ENCODE measurements at places on chromosomes 2 and 18.

DNA sequence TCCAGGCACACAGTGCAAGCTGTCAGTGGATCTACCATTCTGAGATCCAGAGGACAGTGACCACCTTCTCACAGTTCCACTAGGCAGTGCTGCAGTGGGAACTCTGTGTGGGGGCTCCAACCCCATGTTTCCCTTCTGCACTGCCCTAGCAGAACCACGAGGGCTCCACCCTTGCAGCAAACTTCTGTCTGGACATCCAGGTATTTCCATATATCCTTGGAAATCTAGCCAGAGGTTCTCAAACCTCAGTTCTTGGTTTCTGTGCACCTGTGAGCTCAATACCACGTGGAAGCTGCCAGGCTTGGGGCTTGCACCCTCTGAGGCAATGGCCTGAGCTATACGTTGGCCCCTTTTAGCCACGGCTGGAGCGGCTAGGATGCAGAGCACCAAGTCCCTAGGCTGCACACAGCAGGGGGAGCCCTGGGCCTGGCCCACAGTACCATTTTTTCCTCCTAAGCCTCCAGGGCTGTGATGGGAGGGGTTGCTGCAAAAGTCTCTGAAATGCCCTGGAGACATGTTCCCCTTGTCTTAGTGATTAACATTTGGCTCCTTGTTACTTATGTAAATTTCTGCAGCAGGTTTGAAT, 77.5 kb downstream of the MAP4K3 start:
- DNase-seq = no peak

DNA sequence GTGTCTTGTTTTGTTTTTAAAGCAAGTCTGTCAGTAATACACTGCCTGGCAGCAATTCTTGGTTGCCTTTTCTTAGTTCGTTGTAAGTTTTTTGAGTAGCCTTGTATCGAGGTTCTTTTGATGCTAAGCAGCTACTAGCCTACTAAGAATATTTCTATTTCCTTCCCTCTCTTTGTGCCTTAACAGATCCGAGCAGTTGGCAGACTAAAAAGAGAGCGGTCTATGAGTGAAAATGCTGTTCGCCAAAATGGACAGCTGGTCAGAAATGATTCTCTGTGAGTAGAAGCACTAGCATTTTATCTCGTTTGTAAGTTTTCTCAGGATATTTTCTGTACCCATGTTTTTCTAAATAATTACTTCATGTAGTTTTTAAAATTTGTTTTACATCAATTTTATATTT, 15.1 kb downstream of the MFF start:
- no peak for DNase-seq

- no peak for DNase-seq
These were observed 106.4 kb upstream of the RBBP8 start for GRCh38 chr18:22826726-22827125.

DNA sequence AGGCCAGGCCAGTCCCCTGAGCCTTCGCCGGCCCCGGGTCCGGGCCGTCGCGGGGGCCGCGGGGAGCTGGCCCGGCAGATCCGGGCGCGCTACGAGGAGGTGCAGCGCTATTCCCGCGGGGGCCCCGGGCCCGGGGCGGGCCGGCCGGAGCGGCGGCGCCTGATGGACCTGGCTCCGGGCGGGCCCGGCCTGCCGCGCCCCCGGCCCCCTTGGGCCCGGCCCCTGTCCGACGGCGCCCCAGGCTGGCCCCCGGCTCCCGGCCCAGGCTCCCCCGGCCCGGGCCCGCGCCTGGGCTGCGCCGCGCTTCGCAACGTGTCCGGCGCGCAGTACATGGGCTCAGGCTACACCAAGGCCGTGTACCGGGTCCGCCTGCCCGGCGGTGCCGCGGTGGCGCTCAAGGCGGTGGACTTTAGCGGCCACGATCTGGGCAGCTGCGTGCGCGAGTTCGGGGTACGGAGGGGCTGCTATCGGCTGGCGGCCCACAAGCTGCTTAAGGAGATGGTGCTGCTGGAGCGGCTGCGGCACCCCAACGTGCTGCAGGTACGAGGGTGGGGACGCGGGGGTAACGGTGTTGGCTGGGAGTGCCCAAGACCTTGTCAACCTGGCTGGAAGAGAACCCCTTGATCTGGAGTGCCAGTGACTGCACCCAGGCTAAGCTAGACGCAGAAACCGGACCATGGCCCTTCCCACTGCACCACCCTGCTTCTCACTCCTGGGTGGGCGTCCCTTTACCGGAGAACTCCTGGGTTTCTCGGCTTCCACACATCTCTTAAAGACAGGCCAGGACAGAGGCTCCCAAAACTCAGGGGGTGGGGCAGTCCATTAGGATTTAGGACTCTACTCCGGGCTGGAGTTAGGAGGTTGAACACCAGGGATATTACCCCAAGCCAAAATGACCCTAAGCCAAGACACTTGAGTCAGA, 739 bp downstream of the PKDCC start:
- no peak for DNase-seq

DNA sequence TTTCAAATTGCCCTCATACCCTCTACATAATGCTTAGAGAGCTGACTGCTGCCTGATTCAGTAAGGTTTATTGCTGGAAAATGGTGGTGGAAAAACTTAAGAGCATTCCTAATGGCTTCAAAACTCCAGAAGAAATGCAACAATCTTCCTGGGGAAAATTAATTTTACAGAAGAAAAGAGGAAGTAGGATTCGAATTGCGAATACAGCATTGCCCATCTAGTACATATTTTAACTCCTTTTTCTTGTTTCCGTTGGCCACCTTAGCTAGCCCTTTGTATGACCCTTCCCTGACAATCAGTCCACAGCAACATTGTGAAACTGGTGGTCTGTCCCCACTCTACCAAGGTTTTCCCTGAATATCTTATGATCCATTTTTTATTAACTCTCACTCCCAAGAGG, 224.7 kb downstream of the MTX2 start:
- DNase-seq = no peak

- no peak for DNase-seq
These were observed 7.1 kb downstream of the ACVR1 start for GRCh38 chr2:157868993-157869392.

DNA sequence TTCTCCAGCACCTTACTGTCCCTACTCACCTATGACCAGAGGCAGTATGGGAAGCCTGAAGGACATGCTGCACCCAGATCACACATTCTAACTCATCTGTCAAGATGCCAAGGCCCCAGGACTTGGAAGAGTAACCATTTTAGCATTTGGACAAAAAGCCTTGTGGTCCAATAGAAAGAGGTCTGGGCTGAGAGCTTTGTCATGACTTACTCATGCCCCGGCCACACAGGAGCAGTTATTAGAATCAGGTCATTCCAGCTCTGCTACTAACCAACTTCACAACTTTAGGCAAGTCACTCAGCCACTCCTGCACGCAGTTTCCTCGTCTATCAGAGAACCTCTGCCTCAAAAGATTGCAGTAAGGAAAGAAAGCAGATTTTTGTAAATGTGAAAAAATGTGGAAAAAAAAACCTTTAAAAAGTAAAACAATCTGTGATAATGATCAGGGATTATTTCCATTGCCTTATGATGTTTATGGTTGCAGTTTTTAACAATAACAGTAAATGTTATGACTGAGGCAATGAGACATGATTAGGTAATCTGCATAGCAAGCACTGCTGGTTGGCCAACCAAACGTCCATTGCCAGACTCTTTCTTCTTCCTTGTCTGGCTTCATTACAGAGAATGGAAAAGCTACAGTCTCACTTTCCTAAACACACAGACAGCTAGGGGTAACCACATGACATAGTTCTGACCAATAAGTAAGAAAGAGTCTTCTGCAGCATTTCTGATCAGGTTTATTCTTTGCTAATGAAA, 255.4 kb upstream of the CHAC2 start:
- DNase-seq = no peak

DNA sequence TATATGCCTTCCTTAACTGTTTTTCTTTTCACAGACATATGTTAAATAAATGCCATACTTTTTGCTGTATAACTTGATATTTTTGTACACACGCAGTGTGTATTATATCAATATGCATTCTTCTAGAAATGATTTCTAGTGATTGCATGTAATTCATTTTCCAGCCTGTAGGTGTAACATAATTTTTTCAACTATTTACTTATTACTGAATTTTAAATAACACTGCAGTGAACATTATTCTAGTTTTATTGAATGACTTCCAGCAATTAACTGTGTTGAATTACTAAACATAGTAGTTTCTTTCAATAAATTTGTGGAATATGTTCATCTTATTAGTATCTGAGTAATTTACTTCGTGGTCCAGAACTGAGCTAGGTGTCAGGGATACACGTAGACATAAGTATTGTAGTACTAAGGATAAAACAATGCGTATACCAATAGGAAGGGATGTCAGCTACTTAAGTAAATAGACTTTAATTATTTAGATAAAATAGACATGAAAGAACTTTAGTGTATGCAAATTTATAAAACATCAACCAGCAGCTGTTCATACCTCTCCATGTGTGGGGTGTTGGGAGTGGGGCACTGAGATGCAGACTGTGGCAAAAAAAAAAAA, 28.0 kb downstream of the TANC1 start:
- no peak for DNase-seq

GRCh38 chr2:24301599-24301998, 58.7 kb downstream of the ITSN2 start:
- DNase-seq = no peak

DNA sequence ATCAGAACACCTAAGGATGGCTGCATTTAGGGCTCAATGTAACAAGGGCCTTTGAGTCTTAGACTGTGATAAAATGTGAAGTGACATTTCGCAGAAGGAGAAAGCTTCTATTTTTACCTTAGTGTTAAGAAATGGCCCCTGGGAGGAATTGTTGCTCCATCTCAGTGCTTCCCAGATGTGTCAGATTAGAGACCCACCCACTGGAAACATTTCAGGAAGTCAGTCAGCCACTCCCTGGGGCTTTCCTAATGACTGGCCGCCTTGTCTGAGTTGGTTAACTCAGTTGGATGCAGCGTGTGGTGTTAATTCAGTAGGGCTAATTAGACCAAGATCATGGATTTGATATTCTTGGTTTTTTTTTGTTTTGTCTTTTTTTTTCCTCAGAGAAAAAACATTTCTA, 355.9 kb downstream of the PIK3C3 start:
- no peak for DNase-seq

GRCh38 chr18:25516747-25517498, 165.0 kb upstream of the ZNF521 start:
- DNase-seq = no peak

- DNase-seq = no peak
These were observed 3.9 kb downstream of the DUSP28 start for GRCh38 chr2:240563951-240564560.

DNA sequence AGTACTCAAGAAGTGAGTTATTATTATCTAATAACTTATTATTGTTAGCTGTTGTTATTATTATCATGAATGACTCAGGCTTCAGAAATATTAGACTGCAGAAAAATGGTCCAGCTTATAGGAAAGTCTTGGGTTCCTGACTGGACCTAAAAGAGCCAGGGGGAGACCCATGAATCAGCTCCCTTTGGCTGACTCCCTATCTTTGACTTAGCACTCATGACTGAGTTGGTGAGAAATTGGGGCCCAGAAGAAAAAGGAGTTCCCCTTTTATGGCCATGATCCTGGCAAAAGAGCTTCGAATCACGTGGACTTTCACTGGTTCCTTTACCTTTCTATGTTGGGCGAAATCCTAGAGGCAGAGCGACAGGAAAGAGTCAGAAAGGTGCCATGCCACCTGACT, 145.8 kb downstream of the MYO3B start:
- DNase-seq = no peak

DNA sequence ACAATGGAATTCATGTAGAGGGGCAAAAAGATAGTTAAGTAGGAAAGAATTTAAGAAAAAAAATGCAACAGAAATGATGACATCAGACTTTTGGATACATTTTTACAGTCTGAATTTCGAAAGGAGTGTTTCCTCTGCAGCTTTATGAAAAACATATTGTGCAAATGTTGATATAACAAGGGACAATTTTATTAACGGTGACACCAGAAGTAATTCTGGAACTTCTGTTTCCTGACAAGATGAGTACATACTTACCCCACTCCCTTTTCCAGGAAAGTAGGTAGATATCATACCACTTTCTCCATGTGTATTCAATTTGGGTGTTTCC, 369.6 kb downstream of the FBXO15 start:
- no peak for DNase-seq

DNA sequence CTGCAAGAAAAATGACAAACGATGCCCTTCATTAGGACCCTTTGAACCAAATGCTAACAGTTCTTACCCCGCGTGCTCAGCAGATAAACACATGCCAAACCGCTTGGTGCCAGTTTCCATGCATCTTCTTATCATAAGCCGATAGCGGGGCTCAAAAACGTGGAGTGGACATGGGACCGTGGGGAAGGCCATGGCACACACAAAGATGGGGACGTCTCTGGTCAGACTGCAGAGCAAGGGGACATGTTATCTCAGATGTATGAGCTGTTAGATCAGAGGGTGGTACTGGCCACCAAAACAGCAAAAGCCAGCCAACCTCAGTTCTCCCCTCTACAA, 28.2 kb downstream of the LONRF2 start:
- DNase-seq = no peak

GRCh38 chr2:85308201-85308600, 19.6 kb downstream of the TGOLN2 start:
- no peak for DNase-seq

DNA sequence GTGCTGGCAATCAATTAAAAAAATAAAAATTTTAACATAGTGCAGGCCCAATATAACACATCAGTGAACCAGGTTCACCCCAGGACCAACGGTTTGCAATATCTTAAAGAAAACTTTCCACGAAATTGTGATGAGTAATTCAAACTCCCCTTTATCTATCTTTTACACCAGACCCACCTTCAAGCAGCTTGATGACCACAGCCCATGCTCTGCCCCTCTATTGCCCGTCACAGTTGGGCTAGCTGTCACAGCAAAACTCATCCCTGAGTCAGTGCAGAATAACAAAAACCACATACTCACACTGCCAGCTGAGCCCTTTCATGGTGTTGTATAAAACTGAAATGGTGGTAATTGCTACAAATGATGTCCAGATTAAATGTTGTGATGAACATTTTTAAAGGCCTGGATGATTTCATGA, 112.5 kb upstream of the CREB1 start:
- DNase-seq = peak; percentile 7

GRCh38 chr2:73070643-73071359, 711 bp downstream of the SFXN5 start:
- DNase-seq = peak; percentile 33

DNA sequence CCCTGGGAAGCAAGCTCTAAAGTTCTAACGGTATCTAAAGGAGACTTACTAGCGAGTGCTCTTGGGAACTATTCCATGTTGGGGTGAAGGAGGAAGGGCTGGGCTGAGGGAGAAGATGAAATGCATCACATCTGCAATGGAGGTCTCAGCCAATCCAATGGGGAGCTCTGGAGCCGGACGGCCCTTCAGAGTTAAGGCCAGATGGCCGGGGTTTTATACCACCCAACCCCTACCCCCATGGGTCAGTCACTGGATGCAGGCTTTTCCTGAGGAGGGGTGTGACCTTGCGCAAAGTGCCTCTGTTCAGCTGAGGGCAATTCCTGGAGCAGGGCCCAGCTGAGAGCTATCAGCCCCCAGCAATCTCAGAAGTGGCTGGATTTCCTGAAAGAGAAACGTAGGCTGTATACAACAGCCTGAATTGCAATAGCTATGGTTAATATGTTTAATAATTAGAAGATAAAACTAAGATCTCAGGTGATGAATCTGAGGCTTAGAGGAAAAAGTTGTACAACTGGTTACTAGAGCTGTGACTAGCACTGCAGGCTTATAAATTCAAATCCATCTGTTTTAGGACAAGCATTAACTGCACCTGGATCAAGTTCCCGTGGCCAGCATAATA, 21.6 kb downstream of the EIPR1 start:
- no peak for DNase-seq

Data from activated CD4-positive, alpha-beta T cell treated with anti-CD3 and anti-CD28 coated beads, Interleukin-2, Interleukin-6, amounts not matched to agents 100 ng/mL and 50 ng/mL, durations not matched to agents 16 hours and 8 hours (primary cell).